ENCODE measurements at places on chromosomes 16 and 17.
A peak's percentile ranks its signal among the peaks of the same experiment; 100 is the strongest.

- DNase-seq, result no peak
Measured at GRCh38 chr17:42751628-42752027, 6.8 kb upstream of the EZH1 start.

DNA sequence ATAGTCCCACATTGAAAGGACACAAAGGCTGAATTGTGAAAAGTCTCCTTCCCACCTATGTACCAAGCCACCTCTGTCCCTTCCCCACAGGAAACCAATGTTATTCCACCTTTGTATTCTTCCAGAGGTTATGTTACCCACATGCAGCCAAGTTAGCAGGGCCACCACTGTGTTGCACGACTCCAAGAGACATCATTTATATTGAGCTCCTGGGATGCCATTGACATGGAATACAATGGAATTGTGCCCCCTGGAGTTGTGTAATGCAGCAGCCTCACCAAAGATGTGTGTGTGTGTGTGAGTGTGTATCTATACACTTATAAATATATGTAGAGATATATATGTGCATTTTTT is 21.6 kb upstream of the MSI2 start:
- no peak for DNase-seq

DNA sequence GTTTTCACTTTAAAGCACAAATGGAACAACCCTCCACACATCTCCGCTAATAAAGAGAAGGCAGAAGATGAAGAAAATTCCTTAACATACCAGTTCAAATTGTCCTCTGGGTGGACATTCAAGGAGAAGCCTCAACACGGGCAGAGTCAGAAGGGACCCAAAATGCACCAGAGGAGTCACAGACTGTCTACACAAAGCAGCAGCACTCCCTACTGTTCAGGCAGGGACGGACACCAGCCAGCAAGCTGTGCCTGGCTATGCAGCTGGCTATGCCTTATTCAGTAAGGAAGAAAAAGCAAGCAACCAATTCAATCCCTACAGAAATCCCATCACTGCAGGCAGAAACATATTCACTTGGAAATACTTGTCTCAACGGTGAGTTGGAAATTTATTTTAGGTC is 8.1 kb downstream of the DNAJC7 start:
- DNase-seq, result no peak

DNA sequence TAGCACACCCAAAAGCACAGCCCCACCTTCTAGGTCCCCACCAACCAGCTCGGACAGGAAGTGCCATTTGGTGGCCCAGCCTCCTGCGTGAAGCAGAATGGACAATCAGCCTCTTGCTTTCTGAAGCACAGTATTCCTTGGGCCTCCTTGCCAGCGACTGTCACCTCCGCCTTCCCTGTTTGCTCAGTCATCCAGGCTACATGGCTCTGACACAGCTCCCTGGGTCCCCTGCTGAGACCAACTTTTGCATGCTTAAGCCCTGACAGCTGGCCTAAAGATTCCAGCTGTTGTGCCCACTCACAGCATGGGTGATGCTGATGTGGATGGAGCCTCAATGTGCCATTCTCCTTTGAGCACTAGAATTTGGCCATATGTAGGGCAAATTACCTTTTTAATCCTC is 4.5 kb upstream of the CACNG5 start:
- no peak for DNase-seq

DNA sequence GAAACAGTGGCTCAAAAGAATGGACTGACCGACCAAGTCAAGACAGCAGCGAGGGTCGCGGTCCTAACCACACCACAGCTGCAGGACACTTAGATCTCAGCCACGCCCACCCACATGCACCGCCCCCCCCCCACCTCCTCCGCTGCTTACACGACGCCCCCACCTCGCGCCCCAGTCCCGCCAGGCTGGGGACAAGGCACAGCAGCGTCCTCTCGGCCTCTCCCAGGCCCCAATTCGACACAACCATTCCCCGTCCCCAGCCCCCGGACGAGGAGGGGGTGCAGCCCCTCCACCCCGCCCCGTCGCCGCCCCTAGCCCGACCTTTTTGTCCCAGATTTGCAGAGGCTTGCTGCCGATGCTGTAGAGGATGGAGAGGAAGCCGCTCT is 477 bp downstream of the CFAP20 start:
- DNase-seq, result no peak

DNA sequence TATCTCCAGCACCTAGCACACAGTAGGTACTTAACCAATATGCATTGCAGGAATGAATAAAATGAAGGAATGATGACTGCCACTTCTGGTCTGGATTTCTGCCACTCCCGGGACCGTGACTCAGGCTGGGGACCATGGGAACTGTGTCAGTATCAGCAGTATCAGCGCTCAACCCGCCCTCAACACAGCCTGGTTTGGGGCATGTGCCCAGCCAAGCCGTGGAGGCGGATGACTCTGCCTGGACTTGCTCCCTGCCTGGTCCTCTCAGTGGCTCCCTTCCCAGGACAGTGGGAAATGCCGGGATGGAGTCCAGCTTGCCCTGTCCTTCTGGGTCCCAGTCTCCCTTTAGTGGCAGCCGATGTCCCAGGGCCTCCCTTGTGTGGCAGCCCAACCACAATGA is 55.1 kb downstream of the SRCIN1 start:
- no peak for DNase-seq

GRCh38 chr16:9225527-9226316 is 134.3 kb downstream of the HAPSTR1 start:
- DNase-seq, result no peak

GRCh38 chr17:17882082-17882581 is 45.3 kb upstream of the SREBF1 start:
- no peak for DNase-seq

DNA sequence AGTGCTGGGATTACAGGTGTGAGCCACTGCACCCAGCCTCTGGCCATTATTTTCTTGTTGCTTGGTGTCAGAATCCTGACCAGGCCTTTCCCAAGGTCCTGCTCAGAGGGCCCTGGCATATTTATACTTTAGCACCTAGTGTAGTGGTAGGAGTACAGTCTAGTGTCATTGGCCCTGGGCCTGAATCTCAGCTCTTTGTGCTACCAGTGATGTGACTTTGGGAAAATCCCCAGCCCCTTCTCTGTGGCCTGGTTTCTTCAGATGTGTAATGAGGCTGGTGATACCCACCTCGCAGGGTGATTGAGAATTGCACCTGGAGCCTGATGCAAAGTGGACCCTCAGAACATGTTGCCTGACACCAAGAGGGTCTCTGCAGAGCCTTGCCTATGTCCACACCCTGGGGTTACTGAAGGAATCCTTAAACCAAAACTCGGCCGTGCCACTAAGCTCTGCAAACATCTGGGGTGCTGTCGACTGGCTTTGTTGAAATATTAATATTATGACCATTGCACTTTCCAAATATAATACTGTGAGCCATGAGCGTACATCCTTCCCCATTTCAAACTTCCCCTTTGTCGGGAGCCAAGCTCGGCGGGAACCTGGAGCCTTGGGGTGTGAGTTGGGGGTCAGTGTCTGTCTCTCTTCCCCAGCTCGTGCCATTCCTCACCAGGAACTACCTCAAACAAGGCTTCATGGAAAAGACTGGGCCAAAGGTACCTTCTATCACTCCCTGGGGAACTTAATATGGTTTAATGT is 18.0 kb upstream of the RNF135 start:
- no peak for DNase-seq

DNA sequence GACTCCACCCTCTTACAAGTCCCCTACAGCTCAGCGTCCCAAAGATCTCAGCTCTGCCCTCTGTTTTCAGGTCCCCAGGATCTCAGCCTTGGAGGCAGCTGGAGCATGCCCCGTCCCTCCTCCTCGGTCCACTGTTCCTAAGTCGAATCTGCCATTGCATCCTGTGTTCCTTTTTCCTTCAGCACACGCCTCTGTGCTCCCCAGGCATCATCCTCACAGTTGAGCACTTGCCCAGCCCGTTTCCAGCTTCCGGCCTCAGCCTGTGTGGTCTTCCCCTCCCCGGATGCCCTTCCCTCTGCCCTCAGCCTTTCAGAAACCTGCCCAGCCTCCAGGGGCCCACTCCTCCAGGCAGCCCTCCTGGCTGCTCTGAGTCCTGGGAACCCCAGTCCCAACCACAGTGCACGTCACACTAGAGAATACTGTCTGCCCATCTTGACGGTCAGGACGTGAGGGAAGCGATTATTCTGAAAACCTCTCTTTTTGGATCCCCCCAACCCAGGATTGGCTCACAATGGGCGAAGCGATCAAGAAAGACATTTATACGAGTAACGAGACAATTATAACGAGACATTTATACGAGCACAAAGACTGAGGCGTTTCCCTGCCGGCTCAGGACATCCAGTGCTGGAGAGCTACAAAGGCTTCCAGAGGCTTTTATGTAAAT is 41.4 kb downstream of the RPH3AL start:
- DNase-seq, result no peak

DNA sequence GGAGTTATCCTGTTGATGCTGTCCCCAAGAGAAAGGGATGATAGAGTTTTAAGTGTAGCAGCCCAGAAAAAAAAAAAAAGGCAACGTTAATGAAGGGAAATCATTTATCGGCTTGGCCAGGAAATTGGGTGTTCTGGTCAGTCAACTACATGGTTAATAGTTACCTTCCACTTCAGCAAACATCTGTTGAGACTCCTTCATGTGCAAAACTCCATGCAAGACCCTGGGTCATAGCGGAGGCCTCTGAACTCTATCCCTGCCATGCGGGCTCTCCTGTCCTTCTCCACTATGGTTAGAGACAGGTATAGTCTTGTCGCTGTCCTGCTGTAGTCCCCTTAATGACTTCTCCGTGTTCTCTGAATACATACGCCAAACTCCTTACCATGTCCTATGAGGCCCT is 3.5 kb upstream of the LYRM9 start:
- DNase-seq, result no peak

GRCh38 chr16:31117384-31118222 is at the start of gene KAT8:
Gene KAT8, plus strand, starts transcription at chr16:31117664. Its CDS starts 18 bp downstream, at chr16:31117682.
- peak; percentile 99 for DNase-seq

DNA sequence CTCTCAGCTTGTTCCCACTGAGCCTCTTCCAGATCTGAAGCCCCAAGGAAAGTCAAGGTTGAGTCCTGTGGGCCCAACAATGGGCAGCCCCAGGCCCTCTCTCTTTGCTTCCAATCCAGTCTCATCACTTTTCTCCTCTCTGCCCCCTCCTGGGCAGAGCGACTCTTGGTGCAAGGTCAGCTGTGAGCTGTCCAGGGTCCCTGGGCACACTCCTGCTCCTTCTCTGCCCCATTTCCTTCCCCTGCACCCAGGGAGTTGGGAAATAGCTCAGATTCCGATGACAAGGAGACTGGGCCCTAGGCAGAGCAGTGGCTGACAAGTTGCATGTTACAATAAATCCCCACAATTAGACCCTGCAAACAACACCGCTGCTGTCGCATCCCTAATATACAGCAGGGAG is 16.1 kb upstream of the CRHR1 start:
- no peak for DNase-seq

DNA sequence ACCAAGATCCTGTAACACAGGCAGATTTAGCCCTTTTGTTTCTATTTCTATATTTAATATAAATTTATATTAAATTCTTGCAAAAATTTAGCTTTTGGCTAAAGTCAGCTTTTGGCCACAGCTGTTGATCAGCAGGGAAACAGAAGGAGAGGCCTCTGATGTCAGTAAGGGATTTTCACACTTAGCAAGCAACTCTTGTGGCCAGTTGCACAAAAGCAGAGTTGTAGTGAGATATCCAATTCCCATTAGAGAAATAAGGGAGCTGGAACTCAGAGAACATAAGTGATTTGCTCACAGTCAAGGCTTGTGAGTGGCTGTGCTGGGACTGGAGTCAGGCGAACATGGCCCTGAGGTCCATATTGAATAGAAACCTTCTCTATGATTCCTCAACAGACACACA is 16.7 kb upstream of the HEATR6 start:
- DNase-seq, result no peak

All from amniotic stem cell (primary cell).